ENCODE measurements at places on chromosomes 5 and 9. TPM values are rescaled to one million over a fixed set of nuclear protein-coding genes. Genes with fewer than 3 reads are reported as not detected.

The RFX3 gene
- 12.1 TPM for total RNA-seq

The RAI14 gene
- total RNA-seq, result 307 TPM

The TSSK1B gene
- 0.20 TPM for total RNA-seq

The FAM81B gene
- total RNA-seq, result 0.67 TPM

The CCDC183 gene
- 0.84 TPM for total RNA-seq

The SCAMP1 gene
- 59.1 TPM for total RNA-seq

The CCDC112 gene
- 10.5 TPM for total RNA-seq

The GPX3 gene
- total RNA-seq, result 15.6 TPM

The SPATA31D4 gene
- not detected for total RNA-seq

The ECM2 gene
- total RNA-seq, result 0.18 TPM

DNA sequence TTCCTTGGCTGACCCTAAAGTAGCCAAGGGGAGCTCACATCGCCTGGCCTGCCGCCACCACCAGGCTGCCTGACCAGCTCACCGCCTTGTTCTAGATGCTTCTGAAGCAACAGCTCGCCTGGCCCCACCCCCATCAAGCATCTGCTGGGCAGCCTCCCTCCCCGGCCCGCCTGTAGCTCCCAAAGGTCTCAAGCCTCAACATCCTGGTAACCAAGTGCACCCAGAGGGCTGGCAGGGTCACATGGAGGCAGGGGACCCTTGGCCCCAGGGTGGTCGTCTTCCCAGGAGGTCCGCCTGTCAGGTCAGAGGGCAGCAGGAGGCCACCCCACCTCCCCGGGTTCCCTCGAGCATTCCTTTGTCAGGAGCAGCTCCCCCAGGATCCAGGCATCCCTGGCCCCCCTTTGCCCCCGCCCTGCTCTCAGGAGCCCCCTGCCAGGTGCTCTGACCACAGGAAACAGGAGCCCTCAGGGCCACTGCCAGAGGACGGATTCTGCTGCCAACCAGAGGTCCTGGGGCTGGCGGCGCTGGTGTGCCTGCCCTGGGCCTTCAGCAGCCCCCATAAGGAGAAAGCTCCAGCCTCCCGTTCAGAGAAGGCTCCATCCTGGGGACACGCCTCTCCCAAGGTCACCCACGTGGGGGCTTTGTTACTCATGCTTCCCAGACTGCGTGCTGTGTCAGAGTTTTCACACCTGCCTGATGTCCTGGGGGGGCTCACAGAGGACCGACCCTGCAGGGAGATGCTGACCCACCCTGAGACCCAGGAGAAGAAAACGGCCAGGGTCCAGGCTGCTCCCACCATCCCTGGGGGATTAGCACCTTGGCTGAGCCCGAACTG is 3.5 kb upstream of the LRRC14B start:
- no peak for DNase-seq

DNA sequence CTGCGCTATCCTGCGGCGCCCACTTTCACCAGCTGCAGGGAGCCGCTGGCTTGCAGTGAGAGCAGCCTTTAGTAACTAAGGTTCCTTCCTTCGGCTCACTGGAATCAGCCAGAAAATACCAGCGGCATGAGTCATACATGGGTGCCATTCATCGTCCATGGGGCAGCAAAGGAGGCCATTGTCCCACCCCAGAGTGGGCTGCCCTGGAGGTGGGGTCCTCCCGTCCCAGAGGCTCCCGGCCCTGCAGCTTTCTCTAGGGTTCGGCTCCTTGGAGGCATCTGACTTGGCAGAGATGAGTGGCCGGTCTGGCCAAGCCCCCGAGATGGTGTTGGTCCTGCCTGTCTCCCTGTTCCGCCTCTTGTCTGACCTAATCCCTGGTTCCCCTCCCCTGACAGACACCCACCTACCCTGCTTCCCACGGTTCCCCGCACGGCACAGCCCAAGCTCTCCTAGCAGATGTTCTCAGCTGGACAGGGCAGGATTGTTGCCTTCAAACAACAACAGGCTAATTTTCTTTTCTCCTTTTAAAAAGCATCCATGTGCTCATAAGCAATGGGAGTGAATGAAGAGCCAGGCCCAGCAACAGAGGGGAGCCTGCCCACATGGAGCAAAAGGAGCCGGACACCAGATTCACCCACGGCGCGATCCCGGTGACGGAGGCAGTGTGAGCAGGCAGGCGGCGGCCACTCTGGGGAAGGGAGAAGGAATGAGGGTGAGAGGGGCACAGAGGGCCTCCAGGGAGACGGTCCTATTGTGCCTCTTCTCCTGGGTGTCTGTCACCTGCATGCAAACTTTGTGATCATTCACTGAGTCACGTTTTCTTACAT is 97.0 kb upstream of the COL5A1 start:
- DNase-seq, result peak; percentile 85

DNA sequence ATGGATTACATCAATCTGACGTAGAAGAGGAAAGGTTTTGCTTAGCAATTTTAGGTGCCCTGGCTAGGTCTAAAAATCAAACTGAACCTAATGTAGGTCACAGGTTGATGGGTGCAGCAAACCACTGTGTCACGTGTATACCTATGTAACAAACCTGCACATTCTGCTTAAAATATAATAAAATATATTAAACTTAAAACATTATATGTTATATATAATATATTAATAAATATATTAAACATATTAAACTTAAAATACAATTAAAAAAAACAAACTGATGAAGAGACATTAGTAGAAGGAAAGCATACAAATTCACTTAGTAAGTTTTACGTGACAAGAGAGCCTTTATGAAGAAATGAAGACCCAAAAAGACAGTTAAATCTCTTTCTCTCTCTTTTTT is 51.7 kb upstream of the FBXL17 start:
- no peak for DNase-seq

DNA sequence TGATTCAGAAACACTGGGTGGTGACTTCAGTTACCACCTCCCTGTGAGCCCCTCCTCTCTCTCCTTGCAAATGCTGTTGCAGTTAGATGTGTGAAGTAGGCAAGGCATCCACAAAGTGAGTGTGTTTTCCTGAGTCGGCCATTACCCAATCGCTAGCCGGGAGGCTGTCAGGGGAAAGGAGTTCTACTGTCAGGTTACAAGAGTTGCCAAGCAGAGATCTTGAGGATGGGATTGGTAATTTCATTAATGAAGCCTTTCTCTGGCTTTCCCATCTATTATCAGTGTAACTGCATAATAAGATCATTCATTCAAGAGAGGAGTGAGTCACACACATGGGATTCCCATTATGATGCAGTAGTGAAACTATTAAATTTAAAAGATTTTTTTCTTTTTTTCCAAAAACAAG is 106.9 kb downstream of the GLDC start:
- peak; percentile 50 for DNase-seq

- DNase-seq, result peak; percentile 95
Measured at GRCh38 chr9:16417161-16417560, 453.3 kb downstream of the BNC2 start.

DNA sequence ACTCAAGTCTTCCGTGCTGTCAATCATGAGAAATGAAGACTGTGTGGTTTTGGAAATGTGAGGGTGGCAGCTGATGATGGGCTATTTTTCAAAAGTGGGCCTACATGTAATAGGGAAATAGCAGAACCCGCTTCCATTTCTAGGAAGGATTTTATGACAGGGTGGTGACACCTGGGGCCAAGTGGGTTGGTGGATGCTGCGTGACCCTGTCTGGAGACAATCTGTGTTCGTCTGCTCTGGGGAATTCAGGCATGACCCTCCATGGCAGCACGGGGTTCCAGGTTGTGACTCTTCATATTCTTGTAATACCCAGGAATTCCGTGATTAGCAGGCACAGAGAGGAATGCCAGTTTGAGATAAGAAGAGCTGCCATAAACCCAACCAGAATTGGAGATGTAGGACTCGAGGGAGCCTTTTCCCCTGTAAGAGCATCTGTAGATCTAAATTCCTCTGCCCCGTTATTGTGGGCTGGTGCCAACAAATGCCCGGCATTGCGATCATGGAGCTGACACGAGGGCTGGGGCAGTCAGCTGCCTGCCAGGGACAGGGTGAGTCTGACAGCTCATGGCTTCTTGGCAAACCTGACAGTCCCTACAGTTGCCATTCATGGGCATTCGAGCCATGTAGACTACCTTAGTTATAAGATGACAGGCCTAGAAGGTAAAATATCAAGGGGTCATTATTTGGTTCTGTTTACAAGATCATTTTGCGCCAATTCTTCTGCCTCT is 279.7 kb downstream of the GADD45G start:
- no peak for DNase-seq

DNA sequence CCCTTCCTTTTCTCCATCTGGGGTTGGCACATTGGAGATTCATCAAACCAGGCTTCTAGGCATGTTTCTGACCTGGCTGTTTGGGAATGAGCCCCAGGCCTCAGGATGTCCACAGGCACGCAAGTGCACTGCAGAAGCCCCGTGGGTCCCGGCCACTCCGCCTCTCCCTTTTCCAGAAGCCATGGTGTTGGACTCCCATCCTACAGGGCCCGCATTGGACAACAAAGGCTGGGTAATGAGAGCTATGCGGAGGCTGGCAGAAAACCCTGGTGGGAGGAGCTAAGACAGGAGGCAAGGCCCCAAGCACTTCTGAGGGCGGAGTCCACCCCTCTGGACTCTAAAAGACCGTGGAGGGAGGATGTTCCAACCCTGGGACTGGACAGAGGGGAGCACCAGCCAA is 160.6 kb downstream of the OLFM1 start:
- no peak for DNase-seq

- no peak for DNase-seq
Measured at GRCh38 chr5:66969963-66970362, 226.6 kb downstream of the CD180 start.

GRCh38 chr9:105191508-105192121 is 52.8 kb upstream of the SLC44A1 start:
- DNase-seq, result peak; percentile 77

DNA sequence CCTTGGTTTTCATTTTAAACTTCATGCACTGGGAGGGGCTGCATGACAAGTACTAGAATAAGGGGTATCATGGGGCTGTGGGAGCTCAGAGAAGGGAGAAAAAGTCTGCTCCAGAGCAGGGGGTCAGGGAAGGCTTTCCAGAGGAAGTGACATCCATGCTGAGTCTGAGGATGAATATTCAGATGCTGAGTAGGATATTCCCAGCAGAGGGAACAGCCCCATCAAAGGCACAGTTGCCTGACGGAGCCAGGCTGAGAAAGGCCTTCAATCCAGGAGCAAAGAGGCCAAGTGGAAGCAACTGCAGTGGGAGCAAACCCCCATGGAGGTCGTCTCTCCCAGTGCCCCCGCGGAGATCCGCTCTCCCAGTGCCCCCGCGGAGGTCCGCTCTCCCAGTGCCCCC is 4.4 kb downstream of the PFN3 start:
- no peak for DNase-seq

DNA sequence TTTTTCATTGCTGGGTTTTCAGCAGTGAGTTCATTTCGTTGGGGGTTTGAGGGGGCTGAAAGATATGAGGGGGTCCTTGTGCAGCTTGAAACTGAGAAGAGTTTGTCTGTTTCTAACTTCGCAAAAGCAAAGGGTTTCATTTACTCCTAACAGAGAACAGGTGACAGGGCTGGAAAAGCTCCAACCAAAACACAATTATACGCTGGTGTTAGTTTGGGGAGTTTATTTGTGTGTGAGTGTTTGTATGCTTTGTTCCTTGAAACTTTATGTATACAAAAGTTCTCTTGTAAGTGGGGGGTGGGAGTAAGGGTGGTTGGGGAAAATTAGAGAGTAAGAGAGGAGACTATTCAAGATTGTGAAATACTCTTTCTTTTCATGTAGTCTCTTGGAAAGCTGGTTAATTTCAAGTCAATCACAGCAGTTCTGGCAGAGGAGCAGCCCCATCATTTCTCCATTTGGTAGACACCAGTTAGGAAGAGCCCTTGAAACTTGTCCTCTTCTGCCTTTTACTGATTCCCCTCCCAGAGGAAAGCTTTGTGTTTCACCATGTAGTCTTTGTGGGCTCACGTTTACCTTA is 881 bp downstream of the TNFAIP8 start:
- no peak for DNase-seq

DNA sequence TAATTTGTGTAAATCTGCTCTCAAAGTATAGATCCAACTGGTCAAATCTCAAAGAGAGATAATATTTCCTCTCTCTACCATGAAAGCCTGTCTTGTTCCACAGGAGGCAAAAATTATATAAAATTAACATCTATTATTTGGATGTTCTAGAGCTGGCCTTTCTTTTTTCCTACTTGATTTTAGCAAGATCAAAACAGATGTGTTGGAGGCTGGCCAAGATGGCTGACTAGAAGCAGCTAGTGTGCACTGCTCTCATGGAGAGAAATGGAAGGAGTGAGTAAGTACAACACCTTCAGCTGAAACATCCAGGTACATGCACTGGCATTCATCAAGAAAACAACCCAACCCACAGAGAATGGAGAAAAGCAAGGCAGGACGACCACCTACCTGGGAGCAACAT is 298.6 kb upstream of the SLC24A2 start:
- DNase-seq, result no peak

DNA sequence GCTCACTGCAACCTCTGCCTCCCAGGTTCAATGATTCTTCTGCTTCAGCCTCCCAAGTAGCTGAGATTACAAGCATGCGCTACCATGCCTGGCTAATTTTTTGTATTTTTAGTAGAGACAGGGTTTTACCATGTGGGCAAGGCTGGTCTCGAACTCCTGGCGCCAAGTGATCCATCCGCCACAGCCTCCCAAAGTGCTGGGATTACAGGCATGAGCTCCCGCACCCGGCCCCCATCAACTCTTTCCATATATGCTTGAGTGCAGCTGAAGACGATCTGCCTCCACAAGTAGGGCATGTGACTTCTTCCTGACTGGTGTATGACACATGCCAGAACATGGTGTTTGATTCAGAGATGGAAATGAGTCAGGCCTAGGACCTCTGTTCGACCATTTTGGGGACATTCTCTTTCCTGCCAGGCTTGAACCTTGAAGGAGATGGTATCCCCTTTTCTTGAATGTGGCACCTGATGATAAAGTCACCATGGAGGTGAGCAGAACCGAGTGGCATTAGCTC is 7.5 kb upstream of the CNOT6 start:
- no peak for DNase-seq

DNA sequence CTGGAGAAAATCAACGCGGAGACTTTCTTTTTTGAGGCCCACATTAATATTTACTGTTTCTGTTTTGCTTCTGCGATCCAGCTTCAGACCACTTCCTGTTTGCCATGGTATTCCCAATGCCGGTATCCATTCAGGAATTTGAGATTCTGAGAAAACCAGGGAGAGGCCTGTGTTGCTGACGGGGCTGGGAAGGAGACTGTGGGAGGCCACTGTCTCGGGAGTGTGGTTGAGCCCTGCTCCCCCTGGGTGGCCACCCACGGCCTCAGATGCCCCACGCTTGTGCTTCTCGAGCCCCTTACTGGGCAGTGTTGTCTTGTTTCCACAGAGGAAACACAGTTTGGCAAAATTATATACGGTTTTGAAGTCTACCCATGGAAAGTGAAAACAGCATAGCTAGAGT is 403.6 kb upstream of the IRX2 start:
- DNase-seq, result no peak

DNA sequence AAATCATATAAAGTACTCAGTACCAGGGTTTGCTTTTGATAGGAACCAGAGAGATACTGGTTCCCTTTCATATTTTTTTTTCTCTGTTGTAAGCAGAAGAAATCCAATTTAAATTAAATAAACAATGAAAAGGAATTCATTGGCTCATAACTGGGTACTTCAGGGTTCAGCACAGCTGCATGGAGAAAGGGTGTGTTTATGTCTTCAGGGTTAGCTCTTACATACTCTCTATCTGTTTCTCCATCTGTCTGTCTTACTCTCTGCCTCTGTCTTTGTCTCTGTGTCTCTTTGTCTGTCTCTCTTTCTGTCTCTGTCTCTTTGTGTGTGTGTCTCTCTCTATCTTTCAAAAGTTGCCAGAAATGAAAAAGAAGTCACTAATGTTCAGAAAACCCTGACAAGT is 345.9 kb downstream of the MSX2 start:
- DNase-seq, result no peak

GRCh38 chr9:134282138-134282650 is 44.1 kb upstream of the RXRA start:
- no peak for DNase-seq

Measured in astrocyte (in vitro differentiated cells and primary cell).